Dorsolateral prefrontal cortex (tissue), 122 donors: ENCODE measurements at places on chromosomes 11 and 22.

- no peak for DNase-seq
Measured at GRCh38 chr11:70353900-70354568, 44.3 kb upstream of the CTTN start.

- no peak for DNase-seq
Measured at GRCh38 chr22:30307041-30307574, 17.8 kb upstream of the CASTOR1 start.

GRCh38 chr11:66579017-66579606, 10.7 kb upstream of the CTSF start:
- peak; percentile 81 for DNase-seq

DNA sequence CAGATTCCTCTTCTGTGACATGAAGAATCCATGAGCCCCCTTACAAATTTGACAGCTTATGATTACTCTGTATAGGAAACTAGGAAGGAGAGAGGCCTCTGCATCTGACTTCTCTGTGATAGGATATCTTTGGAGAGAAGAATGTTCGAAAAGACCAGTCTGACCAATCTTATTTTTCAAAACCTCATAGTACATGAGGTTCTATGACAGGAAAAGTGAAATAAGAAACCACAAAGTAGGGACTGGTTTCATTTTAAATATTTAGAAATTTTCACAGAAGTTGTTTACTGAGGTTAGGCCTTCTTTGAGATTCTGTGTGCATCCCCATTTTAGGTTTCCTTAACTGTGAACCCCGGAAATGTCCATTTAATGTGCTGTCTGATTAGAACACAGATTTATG, 2.1 kb upstream of the OR4X1 start:
- DNase-seq = no peak

DNA sequence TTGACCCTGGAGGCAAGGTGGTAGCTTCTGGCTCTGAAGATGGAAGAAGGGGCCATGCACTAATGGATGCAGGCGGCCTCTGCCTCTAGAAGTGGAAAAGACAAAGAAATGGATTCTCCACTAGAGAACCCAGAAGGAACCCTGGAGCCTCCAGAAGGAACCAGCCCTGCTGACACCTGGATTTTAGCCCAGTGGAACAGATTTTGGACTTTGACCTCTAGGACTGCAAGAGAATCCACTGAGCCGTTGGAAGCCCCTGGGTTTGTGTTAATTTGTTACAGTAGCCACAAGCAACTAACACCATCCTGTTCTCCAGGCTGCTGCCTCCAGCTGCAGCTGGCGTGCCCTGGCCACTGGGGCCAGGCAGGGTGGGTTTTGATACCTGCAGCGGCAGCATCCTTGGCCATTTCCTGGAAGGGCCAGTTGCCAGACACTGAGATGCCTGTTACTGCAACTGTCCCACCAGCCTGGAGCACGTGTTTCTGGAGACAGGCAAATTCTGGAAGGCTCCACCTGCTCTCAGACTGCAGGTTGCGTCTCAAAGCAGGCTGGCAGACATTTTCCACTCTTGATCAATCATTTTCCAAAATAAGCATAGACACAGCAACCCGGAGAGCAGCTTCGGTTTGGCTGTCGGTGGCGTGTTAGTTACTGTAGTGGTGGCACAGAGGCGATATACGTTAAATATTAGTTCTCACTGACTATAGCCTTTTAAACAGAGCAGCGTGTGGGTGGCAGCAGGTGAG, 76.8 kb upstream of the PARVG start:
- no peak for DNase-seq

GRCh38 chr22:32806296-32806695, 4.8 kb downstream of the TIMP3 start:
- no peak for DNase-seq

DNA sequence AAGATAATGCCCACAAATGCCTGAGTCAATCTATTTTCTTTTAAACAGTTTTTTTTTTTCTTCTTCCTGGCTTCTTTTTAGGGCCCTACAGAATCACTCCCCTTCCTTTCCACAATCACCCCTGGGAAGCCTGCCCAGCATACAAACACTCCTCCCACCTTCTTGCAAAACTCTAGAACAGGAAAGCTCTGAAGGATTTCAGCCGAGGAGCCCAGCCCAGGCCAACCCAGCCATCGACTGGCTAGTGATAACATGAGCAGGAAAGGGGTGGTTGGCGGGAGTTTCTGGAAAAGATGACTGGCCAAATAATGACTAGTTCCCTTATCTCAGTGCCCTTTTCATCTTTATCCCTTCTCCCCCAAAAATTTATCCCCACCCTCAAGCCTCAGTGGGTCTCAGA, 68.2 kb downstream of the USP35 start:
- peak; percentile 73 for DNase-seq

- DNase-seq = no peak
Measured at GRCh38 chr11:71977743-71978418, 20.8 kb upstream of the IL18BP start.

DNA sequence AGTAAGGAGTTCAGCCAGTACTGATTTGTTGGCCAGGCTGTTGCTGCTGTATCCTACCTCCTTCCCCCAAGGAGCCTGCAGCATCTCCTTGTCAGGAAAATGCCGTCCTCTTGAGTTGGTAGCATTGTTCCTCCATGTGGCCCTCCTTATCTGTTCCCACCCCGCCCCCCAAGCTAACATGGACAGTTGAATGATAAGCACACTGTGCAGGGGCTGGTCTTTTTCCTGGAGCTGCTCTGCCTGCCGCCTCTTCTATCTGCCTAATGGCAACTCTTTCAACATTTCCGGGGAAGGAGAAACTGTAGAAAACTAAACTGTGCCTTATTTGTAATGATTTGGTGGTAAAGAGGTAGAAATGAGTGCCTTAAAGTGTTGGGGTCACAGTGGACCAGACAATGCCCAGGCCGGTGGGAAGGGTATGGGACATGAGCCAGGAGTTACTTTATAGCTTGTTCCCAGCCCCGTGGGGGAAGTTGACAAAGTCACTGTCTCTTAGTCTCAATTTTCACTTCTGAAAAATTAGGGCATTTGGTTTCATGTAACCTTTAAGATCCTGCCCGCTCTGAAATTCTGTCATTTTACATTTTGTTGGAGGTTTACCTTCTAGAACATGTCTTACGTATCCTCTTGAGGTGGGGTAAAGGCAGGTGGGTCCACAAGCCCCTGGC, 4.5 kb downstream of the FAM118A start:
- DNase-seq = no peak
